ENCODE measurements at places on chromosomes 16 and 17. TPM values are rescaled to one million over a fixed set of nuclear protein-coding genes. Genes with fewer than 3 reads are reported as not detected.

Gene ZG16
- not detected for polyA plus RNA-seq

Gene RAB11FIP4
- 0.40 TPM for polyA plus RNA-seq

Gene CDH13
- 53.6 TPM for polyA plus RNA-seq

Gene OR2C1
- 0.27 TPM for polyA plus RNA-seq

Gene KRTAP9-9
- polyA plus RNA-seq, result not detected

Gene HIGD1B
- polyA plus RNA-seq, result not detected

Gene ITPRIPL2
- polyA plus RNA-seq, result 11.0 TPM

Gene IL21R
- polyA plus RNA-seq, result 0.90 TPM

Gene SGF29
- polyA plus RNA-seq, result 9.9 TPM

Gene UTS2R
- polyA plus RNA-seq, result not detected

Gene AARSD1
- 46.1 TPM for polyA plus RNA-seq

Gene PEMT
- 60.4 TPM for polyA plus RNA-seq

Gene RPA1
- polyA plus RNA-seq, result 37.1 TPM

Gene SALL1
- polyA plus RNA-seq, result 1.8 TPM

Gene CD300LB
- not detected for polyA plus RNA-seq

Gene PIRT
- not detected for polyA plus RNA-seq

Gene PPP1R9B
- polyA plus RNA-seq, result 3.2 TPM

Gene SLC6A4
- 0.05 TPM for polyA plus RNA-seq

Gene CDRT15L2
- not detected for polyA plus RNA-seq

Gene TIGD7
- polyA plus RNA-seq, result 3.9 TPM

Gene MMD
- polyA plus RNA-seq, result 6.0 TPM

Gene BAIAP3
- 0.23 TPM for polyA plus RNA-seq

Gene KCNJ18
- not detected for polyA plus RNA-seq

Gene GNG13
- polyA plus RNA-seq, result not detected

Gene KRTAP16-1
- not detected for polyA plus RNA-seq

Gene WFIKKN2
- not detected for polyA plus RNA-seq

Gene ABCC3
- 35.0 TPM for polyA plus RNA-seq

Gene RNF222
- not detected for polyA plus RNA-seq

Gene CDR2
- 25.1 TPM for polyA plus RNA-seq

Gene RNF40
- polyA plus RNA-seq, result 71.2 TPM

Gene TMEM235
- polyA plus RNA-seq, result not detected

Gene CCL3
- not detected for polyA plus RNA-seq

Gene HYDIN
- polyA plus RNA-seq, result 0.50 TPM

Gene ASPHD1
- polyA plus RNA-seq, result 18.5 TPM

Gene TMC7
- polyA plus RNA-seq, result 1.4 TPM

Gene FOXF1
- 4.6 TPM for polyA plus RNA-seq

Gene C17orf67
- polyA plus RNA-seq, result 1.2 TPM

Gene ZCCHC14
- 3.1 TPM for polyA plus RNA-seq

Gene KIF18B
- 4.6 TPM for polyA plus RNA-seq

Gene SLC16A11
- not detected for polyA plus RNA-seq

Gene SLC6A2
- polyA plus RNA-seq, result not detected

Gene PRCD
- polyA plus RNA-seq, result 0.93 TPM

Gene KRTAP4-1
- not detected for polyA plus RNA-seq

Gene HEXIM2
- polyA plus RNA-seq, result 4.7 TPM

Gene OR3A3
- not detected for polyA plus RNA-seq

Gene ELMO3
- not detected for polyA plus RNA-seq

Gene NOL11
- 30.3 TPM for polyA plus RNA-seq

Gene RAB26
- 0.30 TPM for polyA plus RNA-seq

Gene CRYBA1
- not detected for polyA plus RNA-seq

Gene CAVIN1
- polyA plus RNA-seq, result 666 TPM

Gene MPP2
- 4.1 TPM for polyA plus RNA-seq

Gene TNFRSF13B
- not detected for polyA plus RNA-seq

Gene ZFPM1
- polyA plus RNA-seq, result 0.14 TPM

Gene EPOP
- 1.2 TPM for polyA plus RNA-seq

Gene CLDN7
- polyA plus RNA-seq, result 1.7 TPM

Gene CCL18
- not detected for polyA plus RNA-seq

Gene RNF227
- polyA plus RNA-seq, result 3.1 TPM
